ACHN (cell line): ENCODE measurements at places on chromosomes 16 and 17.

DNA sequence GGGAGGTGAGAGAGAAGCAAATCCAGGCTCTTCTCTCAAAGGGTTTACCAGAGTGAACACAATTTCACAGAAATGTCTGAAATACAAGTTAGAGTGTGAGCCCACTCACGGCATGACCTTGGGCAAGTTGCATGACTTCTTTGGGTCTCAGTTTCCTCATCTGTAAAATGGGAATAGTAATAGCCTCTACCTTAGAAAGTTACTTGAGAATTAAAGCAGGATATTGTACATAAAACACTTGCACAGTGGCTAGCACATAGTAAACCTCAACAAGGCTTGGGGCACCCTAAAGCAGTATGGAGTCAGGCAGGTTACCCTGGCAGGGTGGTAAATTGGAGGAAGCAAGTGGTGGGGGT is 13.2 kb upstream of the RNF222 start:
- DNase-seq: no peak

GRCh38 chr16:84069540-84069939 is 26.9 kb upstream of the SLC38A8 start:
- DNase-seq: no peak

- no peak for DNase-seq
Observed at GRCh38 chr16:51526621-51527020, 375.6 kb upstream of the SALL1 start.

DNA sequence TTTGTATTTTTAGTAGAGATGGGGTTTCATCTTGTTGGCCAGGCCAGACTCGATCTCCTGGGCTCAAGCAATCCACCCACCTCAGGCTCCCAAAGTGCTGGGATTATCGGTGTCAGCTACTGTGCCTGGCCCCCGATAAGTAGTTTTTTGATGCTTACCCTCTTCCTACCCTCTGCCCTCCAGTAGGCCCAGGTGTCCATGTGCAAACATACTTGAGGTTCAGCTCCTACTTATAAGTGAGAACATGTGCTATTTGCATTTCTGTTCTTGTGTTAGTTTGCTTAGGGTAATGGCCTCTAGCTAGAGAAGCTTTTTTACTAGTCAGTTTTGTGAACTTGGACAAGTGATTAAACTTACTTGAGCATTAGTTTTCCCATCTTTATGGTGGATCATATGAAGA is 136.8 kb downstream of the HS3ST4 start:
- no peak for DNase-seq

GRCh38 chr16:26493751-26494150 is 573.0 kb upstream of the C16orf82 start:
- no peak for DNase-seq

- no peak for DNase-seq
Observed at GRCh38 chr17:80272366-80272765, 11.7 kb downstream of the RNF213 start.
